T-cell (primary cell): ENCODE measurements at places on chromosomes 3 and 15. TPM values are rescaled to one million over a fixed set of nuclear protein-coding genes. Genes with fewer than 3 reads are reported as not detected.

GRCh38 chr3:16849229-16849628, 35.5 kb upstream of the PLCL2 start:
- H3K27me3 ChIP-seq, result no peaks in the 10 kb centered on the region
- H3K36me3 ChIP-seq, result no peaks in the 10 kb centered on the region
- H3K27ac ChIP-seq, result peak overlapping the region; percentile 58
- H3K4me1 ChIP-seq, result peaks cover 40% of the 10 kb centered on the region
- H3K4me3 ChIP-seq, result peak overlapping the region; percentile 27
- DNase-seq, result no peak

LIPC gene
- total RNA-seq, result 0.89 TPM

- no peak overlapping the region for H3K27ac ChIP-seq
- H3K4me1 ChIP-seq, result no peaks in the 10 kb centered on the region
- no peaks in the 10 kb centered on the region for H3K36me3 ChIP-seq
- no peaks in the 10 kb centered on the region for H3K27me3 ChIP-seq
- DNase-seq, result no peak
These were observed 107.9 kb downstream of the FMN1 start for GRCh38 chr15:33086500-33087121.

CPNE4 gene
- total RNA-seq, result not detected

GRCh38 chr3:39808467-39809180, 785 bp upstream of the MYRIP start:
- no peak overlapping the region for H3K27ac ChIP-seq
- peak overlapping the region; percentile 25 for H3K4me3 ChIP-seq
- H3K4me1 ChIP-seq, result no peaks in the 10 kb centered on the region
- no peak for DNase-seq
- peaks cover 23% of the 10 kb centered on the region for H3K27me3 ChIP-seq

GRCh38 chr3:157094751-157095480, 65.0 kb downstream of the CCNL1 start:
- no peak overlapping the region for H3K27ac ChIP-seq
- H3K27me3 ChIP-seq, result no peaks in the 10 kb centered on the region
- no peak overlapping the region for H3K4me3 ChIP-seq
- no peak for DNase-seq
- H3K4me1 ChIP-seq, result no peaks in the 10 kb centered on the region

LRCH3 gene
- 53.5 TPM for total RNA-seq

GRCh38 chr3:135218304-135218703, 423.2 kb downstream of the EPHB1 start:
- H3K4me1 ChIP-seq, result no peaks in the 10 kb centered on the region
- no peaks in the 10 kb centered on the region for H3K36me3 ChIP-seq
- H3K27ac ChIP-seq, result no peak overlapping the region
- H3K4me3 ChIP-seq, result no peak overlapping the region

DNA sequence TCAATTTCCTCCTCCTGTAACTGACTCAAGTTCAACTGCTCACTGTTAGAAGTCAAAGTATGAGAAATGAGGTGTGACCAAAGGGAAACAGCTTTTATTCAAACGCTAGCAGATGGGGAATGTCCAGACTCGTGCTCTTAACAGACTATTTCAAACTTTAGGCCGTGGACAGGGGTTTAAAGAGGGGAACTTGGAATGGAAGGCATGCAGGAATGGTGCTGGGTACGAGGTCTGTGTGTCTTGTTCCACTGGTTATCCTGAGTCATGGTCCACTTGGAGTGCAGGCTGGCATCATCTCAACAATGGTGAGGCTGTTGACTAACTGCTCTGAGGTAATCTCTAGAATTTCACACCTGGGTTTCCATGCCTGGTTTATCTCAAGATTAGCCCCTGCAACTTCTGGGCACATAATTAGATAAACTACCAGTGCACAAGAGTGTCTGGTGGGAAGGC, 22.9 kb upstream of the DNAAF4 start:
- H3K27ac ChIP-seq, result no peak overlapping the region
- H3K4me3 ChIP-seq, result no peak overlapping the region
- peaks cover 4% of the 10 kb centered on the region for H3K4me1 ChIP-seq
- H3K36me3 ChIP-seq, result no peaks in the 10 kb centered on the region
- DNase-seq, result no peak

- H3K27ac ChIP-seq, result no peak overlapping the region
- DNase-seq, result no peak
- H3K4me3 ChIP-seq, result no peak overlapping the region
- peaks cover 19% of the 10 kb centered on the region for H3K27me3 ChIP-seq
- H3K36me3 ChIP-seq, result no peaks in the 10 kb centered on the region
- H3K4me1 ChIP-seq, result no peaks in the 10 kb centered on the region
These were observed 18.3 kb upstream of the EHD4 start for GRCh38 chr15:41990691-41991090.

MME gene
- 0.35 TPM for total RNA-seq

- no peaks in the 10 kb centered on the region for H3K4me1 ChIP-seq
- no peaks in the 10 kb centered on the region for H3K27me3 ChIP-seq
- no peak for DNase-seq
These were observed 59.5 kb downstream of the LRRC28 start for GRCh38 chr15:99310745-99311144.

DNA sequence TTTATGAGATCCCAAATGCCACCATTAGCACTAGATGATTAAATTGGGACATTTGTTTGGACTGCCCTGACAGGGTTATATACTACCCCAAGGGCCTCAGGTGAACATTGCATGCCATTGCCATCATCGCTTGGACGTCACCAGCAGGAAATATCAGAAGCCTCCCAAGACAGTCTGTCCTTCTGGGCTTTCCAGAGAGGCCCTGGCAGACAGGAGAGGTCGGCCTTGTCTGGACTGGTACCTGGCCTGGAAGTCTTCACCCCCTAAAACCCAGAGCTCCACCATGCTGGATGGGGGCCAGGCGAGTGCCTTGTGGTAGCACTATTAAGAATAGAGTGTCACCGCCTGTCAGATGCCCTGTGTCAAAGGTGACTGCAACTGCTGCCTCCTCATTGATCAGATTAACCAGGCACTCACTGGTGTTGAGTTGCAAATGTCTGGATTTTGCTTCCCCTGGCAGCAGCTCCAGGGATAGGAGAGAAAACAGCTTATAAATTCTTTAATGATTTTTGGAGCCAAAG, 324.1 kb upstream of the RASGRP1 start:
- H3K36me3 ChIP-seq, result no peaks in the 10 kb centered on the region
- no peak for DNase-seq
- H3K27ac ChIP-seq, result no peak overlapping the region
- no peaks in the 10 kb centered on the region for H3K27me3 ChIP-seq
- no peaks in the 10 kb centered on the region for H3K4me1 ChIP-seq
- no peak overlapping the region for H3K4me3 ChIP-seq

RBPMS2 gene
- not detected for total RNA-seq

DNA sequence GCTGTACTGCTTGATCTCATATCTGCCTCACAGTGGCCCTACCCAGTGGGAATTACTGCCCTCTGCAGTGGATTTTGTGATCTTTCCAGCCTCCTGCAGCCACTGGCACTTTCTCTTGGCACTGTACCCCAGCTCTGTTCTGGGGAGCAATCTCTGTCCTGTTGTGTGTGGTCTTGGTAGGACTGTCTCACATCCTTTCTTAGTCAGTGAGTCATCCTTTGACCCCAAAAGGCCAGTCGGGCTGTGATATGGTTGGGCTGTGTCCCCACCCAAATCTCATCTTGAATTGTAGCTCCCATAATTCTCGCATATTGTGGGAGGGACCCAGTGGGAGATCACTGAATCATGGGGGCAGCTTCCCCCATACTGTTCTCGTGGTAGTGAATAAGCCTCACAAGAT, 133.3 kb upstream of the TPM1 start:
- H3K36me3 ChIP-seq, result no peaks in the 10 kb centered on the region
- H3K27ac ChIP-seq, result no peak overlapping the region
- no peaks in the 10 kb centered on the region for H3K4me1 ChIP-seq
- no peak for DNase-seq
- peaks cover 26% of the 10 kb centered on the region for H3K27me3 ChIP-seq

ZDHHC19 gene
- total RNA-seq, result not detected

DNA sequence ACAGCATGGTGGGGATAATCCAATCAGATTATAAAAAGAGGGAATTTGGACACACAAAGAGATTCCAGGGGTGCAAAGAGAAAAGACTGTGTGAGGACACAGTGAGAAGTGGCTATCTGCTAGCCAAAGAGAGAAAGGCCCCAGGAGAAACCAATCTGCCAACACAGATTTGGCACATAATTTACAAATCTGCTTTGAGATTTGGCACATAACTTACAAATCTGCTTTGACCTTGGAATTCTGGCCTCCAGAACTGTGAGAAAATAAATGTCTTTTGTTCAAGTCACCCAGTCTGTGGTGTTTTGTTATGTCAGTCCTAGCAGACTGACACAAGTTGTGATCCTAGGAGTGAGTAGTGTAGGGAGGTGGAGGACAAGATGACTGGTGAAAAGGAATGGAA, 3.5 kb upstream of the TM4SF18 start:
- H3K27ac ChIP-seq, result no peak overlapping the region
- no peak for DNase-seq
- no peak overlapping the region for H3K4me3 ChIP-seq
- H3K4me1 ChIP-seq, result no peaks in the 10 kb centered on the region
- no peaks in the 10 kb centered on the region for H3K27me3 ChIP-seq

TJP1 gene
- total RNA-seq, result 0.73 TPM

CLSTN2 gene
- total RNA-seq, result 0.12 TPM

- H3K27ac ChIP-seq, result no peak overlapping the region
- no peak overlapping the region for H3K4me3 ChIP-seq
- DNase-seq, result no peak
- H3K36me3 ChIP-seq, result no peaks in the 10 kb centered on the region
- H3K27me3 ChIP-seq, result peaks cover 3% of the 10 kb centered on the region
- H3K4me1 ChIP-seq, result no peaks in the 10 kb centered on the region
These were observed 124.8 kb upstream of the GOLIM4 start for GRCh38 chr3:168220556-168220955.

WDR73 gene
- 36.3 TPM for total RNA-seq

- no peaks in the 10 kb centered on the region for H3K27me3 ChIP-seq
- no peak for DNase-seq
These were observed 352.0 kb downstream of the GAP43 start for GRCh38 chr3:115975353-115975752.

- peak; percentile 25 for DNase-seq
- H3K4me1 ChIP-seq, result no peaks in the 10 kb centered on the region
- H3K36me3 ChIP-seq, result peaks cover 15% of the 10 kb centered on the region
- peak overlapping the region; percentile 92 for H3K27ac ChIP-seq
- peak overlapping the region; percentile 35 for H3K4me3 ChIP-seq
- H3K27me3 ChIP-seq, result no peaks in the 10 kb centered on the region
These were observed 12.9 kb downstream of the PCYT1A start for GRCh38 chr3:196274585-196274984.

DNA sequence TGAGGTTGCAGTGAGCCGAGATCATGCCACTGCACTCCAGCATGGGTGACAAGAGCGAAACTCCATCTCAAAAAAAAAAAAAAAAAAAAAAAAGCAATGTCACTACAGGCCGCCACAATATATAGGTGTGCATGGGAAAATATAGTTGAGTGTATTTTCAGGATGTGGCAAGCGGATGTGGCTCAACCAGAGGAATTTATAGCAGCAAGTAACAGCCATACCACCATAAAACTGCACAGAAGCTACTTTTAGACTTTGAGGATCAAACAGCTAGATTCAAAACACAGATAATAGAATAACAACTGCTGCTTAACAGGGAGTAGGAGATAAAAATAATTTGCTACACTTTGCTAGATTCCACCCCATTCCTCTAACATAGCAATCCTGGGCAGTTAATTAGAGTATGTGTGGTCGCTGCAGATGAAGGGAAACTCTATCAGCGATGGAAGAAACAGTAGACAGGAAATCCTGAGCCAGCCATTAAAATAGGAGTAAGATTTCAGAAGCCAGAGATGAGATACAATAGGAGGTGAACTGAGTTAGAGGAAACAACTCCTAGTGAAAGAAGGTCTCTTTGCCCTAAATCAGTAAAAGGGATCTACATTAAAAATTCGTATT, 318.7 kb upstream of the STT3B start:
- peak; percentile 26 for DNase-seq
- no peaks in the 10 kb centered on the region for H3K27me3 ChIP-seq
- peaks cover 43% of the 10 kb centered on the region for H3K4me1 ChIP-seq
- no peaks in the 10 kb centered on the region for H3K36me3 ChIP-seq
- peak overlapping the region; percentile 15 for H3K27ac ChIP-seq

GLDN gene
- not detected for total RNA-seq

- H3K4me3 ChIP-seq, result no peak overlapping the region
- no peak for DNase-seq
- no peaks in the 10 kb centered on the region for H3K4me1 ChIP-seq
- no peaks in the 10 kb centered on the region for H3K27me3 ChIP-seq
These were observed 14.1 kb downstream of the CTSH start for GRCh38 chr15:78930577-78931388.

DNA sequence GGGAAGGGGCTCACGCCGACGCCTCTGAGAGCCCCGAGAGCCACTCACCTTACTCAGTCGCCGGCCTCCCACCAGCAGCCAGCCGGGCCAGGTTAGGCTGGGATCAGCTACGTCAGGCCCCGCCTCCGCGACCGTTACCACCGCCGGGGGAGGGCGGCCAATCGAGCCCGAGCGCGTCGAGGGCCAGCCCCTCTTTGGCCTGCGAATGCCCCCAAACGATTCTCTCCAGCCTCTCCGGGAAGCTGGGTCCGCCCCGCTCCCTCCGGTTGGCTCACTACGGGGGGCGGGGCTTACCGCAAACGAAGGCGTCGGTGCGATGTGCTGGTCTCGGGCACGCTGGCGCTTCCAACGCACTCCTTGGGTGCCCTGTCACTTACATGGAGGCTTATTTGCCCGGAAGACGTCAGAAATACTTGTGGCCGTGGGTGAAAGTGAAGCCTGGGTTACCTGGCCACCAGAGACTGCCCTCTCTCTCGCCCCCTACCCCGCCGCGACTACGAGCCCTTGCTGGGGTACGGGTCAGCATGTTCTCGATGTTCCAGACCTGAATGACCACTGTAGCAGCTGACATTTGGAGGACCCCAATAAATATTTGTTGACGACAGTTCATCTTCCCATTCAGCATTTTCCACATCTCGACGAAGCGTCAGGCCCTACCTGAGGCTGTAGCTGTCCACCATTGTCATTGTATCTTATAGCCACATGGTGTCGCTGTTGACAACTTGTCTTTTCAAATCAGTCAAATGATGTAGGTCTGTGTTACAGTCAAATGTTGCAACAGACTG, at the start of gene CEP70:
Gene CEP70 (minus strand): TSS at position 111 of the 785 bp plus-strand sequence. CDS start 21,333 bp downstream, outside the sequence.
- peak within 1 kb of the TSS; percentile 94 for H3K27ac ChIP-seq
- peak; percentile 91 for DNase-seq
- H3K27me3 ChIP-seq, result no peaks in the 10 kb centered on the region
- peaks cover 16% of the 10 kb centered on the region for H3K4me1 ChIP-seq
- no peaks in the 10 kb centered on the region for H3K36me3 ChIP-seq

GRCh38 chr3:119580067-119580760, 922 bp downstream of the ADPRH start:
- H3K4me3 ChIP-seq, result peak overlapping the region; percentile 63
- peak overlapping the region; percentile 70 for H3K27ac ChIP-seq
- no peaks in the 10 kb centered on the region for H3K27me3 ChIP-seq
- peaks cover 2% of the 10 kb centered on the region for H3K4me1 ChIP-seq
- DNase-seq, result peak; percentile 18

GRCh38 chr3:64488939-64489338, 198.9 kb downstream of the ADAMTS9 start:
- DNase-seq, result no peak
- H3K4me3 ChIP-seq, result no peak overlapping the region
- H3K36me3 ChIP-seq, result no peaks in the 10 kb centered on the region
- peaks cover 24% of the 10 kb centered on the region for H3K27me3 ChIP-seq
- no peaks in the 10 kb centered on the region for H3K4me1 ChIP-seq
- no peak overlapping the region for H3K27ac ChIP-seq

- no peaks in the 10 kb centered on the region for H3K4me1 ChIP-seq
- no peaks in the 10 kb centered on the region for H3K36me3 ChIP-seq
- no peak overlapping the region for H3K4me3 ChIP-seq
- no peak for DNase-seq
These were observed 73.1 kb downstream of the FAIM start for GRCh38 chr3:138681463-138682220.

- no peak overlapping the region for H3K4me3 ChIP-seq
- no peaks in the 10 kb centered on the region for H3K27me3 ChIP-seq
- H3K36me3 ChIP-seq, result no peaks in the 10 kb centered on the region
These were observed 792.6 kb downstream of the NAALADL2 start for GRCh38 chr3:175651716-175652115.
